Stimulated activated CD8-positive, alpha-beta memory T cell treated with anti-CD3 and anti-CD28 coated beads, Interleukin-7, amount 100 ng/mL, for 1 hour (primary cell): ENCODE measurements at places on chromosomes 3 and 15.

GRCh38 chr15:56919609-56920366, 1.3 kb downstream of the TCF12 start:
- no peak for DNase-seq

DNA sequence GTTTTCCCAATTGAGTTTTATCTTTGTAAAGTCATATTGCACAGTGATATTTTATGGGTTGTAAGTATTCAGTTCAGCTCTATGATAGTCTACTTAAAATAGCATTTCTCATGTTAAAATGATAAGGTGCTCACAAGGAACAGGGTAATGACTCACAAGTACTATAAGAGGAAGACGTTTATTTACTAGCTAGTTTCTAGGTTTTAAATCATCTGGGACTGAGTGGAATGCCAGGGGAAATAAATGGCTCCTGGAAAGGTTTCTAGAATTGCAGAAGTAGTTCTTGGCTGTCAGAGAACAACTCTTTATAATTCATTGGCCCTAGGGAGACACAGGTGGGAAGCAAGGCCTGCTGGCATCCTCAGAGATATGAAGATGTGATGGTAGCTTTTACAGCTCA, 112.8 kb downstream of the CHDH start:
- DNase-seq = no peak

DNA sequence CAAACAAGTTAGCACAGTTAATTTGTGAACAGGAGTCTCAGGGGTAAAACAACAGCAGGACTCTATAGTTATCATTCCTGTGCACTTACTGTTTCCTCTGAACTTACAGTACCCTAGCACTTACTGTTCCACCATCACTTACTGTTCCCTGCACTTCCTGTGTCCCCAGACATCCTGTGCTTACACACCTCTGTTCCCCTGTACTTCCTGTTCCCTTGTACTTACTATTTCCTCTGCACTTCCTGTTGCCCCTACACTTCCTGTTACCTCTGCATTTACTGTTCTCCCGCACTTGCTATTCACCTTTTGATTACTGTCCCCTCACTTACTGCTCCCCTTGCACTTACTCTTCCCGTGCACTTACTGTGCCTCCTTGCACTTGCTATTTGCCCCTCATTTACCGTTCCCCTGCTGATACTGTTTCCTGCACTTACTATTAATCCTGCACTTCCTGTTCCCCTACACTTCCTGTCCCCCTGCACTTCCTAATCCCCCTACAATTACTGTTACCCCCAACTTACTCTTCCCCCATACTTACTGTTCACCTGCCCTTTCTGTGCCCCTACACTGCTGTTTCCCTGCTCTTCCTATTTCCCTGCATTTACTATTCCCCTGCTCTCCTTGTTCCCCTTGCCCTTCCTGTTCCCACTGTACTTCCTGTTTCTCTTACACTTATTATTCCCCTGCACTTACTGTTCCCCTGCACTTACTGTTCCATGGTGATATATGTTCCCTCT, 30.3 kb downstream of the TPRA1 start:
- DNase-seq = no peak

GRCh38 chr3:167497903-167498302, 24.1 kb upstream of the SERPINI2 start:
- DNase-seq = no peak

GRCh38 chr3:151290673-151291072, 12.3 kb upstream of the P2RY14 start:
- DNase-seq = no peak

DNA sequence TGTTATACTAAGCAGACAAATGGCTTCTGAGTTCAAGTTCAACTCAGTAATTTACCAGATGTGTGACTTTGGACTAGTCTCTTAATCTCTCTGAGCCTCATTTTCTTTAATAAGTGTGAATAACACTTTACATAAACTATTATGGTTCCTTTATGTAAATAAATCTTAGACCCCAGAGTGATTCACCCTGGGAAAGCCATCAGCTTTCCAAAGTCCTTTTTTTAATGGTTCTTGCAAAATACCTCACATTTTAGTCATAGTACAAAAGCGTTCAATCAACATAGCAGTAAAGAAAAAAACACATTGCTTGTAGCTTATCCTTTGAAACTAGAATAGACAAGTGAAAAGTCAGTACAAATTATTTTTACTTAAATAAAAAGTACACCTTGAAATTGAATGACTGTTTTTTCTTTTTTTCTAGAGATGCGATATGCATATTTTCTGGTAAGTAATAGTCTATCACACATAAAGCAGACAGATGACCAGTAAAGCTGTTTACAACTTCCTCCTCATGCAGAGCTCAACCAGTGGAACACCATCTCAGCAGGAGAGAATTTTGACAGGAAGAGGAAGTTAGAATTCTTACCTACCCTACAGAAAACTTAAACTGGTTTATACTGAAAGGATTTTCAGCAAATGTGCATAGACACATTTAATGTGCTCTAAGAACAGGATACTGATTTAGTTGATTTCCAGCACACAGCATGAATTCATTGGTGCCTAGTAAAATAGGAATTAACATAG, 123.0 kb upstream of the AGBL1 start:
- DNase-seq = no peak

DNA sequence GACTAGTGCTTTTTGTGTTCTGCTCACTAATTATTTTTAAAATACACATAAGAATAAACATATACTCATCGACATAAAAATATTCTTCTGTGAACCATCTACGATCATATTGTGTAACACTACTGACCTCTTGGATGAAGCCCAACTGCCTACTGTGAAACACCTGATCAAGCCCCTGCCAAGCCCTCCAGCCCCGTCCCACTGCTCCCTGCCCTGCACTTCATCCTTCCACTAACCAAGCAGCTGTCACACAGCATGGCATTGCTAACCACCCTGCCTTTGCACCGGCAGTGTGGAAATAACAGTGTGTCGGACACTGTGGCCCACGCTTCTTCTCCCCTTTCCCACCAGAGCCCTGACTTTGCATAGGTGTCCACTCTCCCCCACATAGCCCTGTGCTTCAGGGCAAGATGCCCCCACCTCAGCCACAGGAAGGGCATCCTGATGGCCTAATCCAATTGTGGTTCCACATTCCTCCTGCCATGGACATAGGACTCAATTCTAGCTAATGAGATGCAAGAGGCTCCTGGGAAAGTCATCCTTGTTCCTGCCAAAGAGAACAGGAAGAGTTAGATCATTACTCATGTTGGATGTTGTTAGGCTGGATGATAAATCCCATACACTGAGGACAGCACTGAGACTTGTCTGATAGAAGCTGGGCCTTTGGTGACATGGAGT, 35.0 kb upstream of the ARID3B start:
- DNase-seq = no peak

DNA sequence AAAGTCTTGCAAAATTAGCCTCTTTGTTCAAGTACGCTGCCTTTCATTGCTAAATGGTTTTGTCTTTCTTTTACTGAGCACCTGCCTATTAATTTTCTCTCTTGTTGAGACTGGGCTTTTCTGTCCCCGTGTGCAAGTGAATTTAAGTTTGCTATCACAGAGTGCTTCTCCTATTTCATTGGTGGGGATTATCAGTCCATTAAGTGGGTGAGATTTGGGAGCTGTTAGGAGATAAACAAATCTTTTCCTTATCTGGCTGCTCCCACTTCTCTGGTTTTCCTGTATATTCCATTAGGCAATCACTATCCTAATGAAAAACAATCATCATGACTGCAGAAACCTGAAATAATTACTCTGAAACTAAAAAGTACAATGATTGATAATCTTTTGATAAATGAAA, 254.2 kb downstream of the NR1D2 start:
- no peak for DNase-seq

- DNase-seq = no peak
Measured at GRCh38 chr3:113105966-113106660, 105.2 kb upstream of the BOC start.

- peak; percentile 68 for DNase-seq
Measured at GRCh38 chr3:196179380-196180308, 31.6 kb downstream of the ZDHHC19 start.

DNA sequence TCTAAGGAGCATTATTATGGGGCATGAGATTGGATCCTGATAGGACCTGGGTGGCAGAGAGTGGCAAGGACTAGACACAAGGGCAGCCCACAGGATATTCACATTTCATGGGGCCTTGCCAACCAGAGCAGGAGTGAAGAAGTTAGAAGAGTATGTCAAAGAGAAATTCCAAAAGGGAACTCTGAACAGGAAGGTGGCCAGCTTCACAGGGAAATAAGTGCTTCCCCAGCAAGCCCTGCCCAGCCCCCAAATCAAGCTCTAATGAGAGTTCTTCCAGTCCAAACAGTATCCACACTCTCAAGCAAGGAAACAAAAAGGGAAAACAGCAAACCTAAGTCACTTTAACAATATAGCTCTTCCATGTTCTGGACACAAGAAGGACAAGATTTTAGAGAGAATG, 130.2 kb upstream of the COL8A1 start:
- DNase-seq = no peak

DNA sequence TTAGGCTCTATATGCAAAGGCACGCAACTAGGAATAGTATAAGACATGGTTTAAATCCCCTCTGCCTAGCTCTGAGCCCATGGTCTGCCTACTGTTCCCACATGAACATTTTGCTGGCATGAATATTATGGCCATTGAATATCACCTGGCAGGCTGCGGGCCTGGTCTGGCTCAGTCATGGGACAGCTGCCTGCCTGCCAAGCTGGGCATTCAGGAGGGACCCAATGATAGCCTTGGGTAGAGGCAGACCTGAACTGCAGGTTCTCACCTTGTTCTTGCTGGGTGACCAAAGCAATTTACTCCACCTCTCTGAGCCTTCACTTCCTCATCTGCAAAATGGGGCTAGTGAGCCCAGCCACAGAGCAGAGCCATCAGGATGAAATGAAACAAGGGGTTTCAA, 11.3 kb downstream of the RBP1 start:
- no peak for DNase-seq

GRCh38 chr15:55894399-55894965, 98.9 kb downstream of the NEDD4 start:
- no peak for DNase-seq

DNA sequence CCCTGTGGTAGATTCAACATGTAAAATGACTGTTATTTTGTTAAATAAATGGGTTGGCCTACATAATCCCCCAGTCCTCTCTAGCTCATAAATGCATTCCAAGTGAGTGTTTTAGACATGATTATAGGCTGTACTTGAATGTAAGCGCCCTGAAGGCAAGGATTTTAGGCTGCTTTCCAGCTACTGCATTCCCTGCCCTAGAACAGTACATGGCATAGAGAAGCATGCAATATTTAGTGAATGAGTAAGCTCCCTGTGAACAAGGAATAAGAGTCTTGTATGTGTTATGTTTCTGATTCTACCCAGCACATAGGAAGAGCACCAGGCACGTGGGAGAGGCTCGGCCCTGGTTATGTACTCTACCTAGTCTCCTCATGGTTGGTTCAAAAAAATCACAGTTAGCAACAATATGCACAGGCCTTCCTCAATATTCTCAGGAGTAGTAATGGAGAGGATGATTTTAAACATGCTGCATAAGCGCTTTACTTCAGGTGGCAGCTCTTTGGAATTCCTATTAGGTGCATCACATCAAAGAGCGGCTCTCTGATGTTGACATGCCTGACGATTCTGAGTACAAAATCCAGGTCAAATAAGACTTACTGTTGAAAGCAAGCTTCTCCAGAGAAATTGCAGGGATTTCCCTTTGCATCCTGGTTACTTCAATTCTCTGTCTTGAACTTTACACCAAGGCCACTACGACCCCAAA, 456.6 kb downstream of the MAGI1 start:
- DNase-seq = no peak

- no peak for DNase-seq
Measured at GRCh38 chr3:195025056-195025883, 245.7 kb downstream of the XXYLT1 start.

DNA sequence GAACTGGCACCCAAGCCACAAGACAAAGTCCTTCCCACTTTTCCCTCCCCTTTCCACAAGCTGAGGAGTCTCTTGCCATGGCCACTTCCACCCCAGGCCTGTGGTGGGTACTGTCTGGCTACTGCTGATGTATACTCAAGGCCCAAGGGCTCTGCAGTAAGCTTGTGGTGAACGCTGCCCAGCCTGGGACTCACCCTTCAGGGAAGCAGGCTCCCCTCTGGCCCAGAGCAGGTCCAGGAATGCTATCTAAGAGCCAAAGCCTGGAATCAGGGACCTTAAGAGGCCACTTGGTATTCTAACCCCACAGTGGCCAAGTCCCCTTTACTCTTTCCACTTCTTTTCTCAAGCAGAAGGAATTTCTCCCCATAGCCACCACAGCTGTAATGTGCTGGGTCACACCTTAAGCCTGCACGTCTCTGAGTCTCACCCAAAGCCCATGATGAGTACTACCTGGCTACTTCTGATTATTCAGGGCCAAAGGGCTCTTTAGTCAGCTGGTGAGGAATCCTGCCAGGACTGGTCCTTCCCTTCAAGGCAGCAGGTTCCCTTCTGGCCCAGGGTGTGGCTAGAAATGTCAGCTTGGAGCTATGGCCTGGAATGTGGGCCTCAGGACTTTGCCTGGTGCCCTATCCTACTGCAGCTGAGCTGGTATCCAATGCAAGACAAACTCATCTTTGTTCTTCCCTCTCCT, 4.0 kb downstream of the PATL2 start:
- DNase-seq = no peak

GRCh38 chr3:43770426-43771103, 79.8 kb downstream of the ABHD5 start:
- DNase-seq = no peak

GRCh38 chr3:189908646-189909045, 212.1 kb downstream of the P3H2 start:
- DNase-seq = no peak

DNA sequence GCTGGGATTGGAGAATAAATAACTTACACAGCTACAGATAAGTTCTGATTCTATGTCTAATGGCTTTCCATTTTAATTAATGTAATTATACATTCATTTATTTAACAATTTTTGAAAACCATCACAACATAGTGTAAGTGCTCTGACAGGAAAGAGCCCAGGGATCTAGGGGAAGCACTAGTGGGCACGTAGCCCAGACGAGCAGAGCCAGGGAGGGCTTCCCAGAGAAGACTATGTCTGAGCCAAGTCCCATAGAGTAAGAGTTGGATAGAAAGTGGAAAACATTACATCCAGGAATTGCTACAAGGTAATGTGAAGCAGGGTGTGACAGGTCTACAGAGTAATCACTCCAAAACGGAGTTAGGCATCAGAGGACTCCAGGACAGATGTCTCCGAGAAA, 2.9 kb upstream of the HGD start:
- no peak for DNase-seq

DNA sequence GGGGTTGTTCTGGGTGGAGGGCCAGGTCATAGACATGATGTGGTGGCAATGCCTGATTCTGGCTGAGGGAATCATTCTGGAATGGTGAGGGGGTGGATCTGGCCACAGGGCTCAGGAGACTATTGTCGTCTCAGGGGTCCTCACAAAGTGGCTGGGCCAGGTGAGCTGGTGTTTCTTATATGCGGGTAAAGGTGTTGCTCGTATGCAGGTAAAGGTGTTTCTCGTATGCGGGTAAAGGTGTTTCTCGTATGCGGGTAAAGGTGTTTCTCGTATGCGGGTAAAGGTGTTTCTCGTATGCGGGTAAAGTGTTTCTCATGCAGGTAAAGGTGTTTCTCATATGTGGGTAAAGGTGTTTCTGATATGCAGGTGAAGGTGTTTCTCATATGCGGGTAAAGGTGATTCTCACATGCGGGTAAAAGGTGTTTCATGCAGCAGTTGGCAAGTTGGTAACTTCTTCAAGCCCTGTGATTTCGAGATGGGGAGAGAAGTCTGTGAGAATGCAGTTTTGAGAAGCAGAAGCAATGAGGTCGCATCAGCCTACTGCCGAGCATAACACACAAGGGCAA, 10.5 kb upstream of the MUC4 start:
- no peak for DNase-seq
